ENCODE measurements at places on chromosomes 1 and 21.

DNA sequence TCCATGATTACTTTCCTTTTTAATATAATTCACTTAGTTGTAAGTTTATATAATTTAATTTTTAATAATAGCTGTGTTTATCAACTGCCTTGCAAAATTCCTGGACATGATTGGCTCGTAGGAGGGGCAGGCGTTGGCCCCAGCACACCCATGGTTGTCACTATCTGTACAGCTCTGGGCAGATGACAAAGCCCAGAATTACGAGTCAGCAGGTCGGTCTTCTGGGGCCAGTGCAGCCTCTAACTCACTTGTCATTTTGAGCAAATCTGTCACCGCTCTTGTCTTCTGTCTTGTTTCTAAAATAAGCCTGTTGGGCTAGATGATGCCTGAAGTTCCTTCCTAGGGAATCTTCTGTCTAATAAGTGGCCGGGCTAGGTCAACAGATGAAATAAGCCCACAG, 21.4 kb upstream of the LRRC38 start:
- no peak for DNase-seq

DNA sequence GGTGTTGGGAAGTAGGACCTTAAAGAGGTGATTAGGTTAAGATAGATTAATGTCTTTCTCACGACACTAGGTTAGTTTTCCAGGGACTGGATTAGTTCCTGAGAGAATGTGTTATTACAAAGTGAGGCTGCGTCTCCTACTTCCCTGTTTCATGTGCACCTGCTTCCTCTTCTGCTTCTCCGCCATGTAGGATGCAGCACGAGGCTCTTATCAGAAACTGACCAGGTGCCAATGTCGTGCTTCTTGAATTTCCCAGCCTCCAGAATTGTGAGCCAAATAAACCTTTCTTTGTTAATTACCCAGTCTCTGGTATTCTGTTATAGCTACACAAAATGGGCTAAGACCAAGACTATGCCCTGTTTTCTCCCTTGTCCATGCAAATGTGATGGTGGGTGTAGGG, 152.2 kb upstream of the LMO4 start:
- no peak for DNase-seq

- DNase-seq: no peak
Measured at GRCh38 chr1:101130673-101131072, 105.1 kb upstream of the DPH5 start.

DNA sequence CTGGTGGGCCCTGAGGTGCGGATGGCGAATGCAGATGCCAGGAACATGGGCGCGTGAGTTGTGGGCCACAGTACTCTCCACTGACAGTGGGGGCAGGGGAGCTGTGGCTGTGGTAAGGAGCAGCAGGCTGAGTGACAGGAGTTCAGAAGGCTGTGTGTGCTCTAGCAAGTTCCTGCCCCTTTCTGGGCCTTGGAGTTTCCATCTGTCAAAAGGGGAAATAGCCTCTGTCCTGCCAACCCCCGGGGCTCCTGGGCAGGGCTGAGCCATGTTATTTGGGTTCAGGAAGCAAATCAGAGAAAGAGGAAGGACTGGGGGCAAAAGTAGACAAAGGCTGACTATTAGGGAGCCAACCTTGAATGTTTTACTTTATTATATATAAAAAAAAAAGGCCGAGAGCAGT, 19.5 kb upstream of the MFN2 start:
- no peak for DNase-seq

GRCh38 chr1:30275926-30276764, 447.2 kb downstream of the MATN1 start:
- no peak for DNase-seq

- DNase-seq: peak; percentile 88
Measured at GRCh38 chr1:26336477-26337205, 17.3 kb downstream of the CRYBG2 start.

DNA sequence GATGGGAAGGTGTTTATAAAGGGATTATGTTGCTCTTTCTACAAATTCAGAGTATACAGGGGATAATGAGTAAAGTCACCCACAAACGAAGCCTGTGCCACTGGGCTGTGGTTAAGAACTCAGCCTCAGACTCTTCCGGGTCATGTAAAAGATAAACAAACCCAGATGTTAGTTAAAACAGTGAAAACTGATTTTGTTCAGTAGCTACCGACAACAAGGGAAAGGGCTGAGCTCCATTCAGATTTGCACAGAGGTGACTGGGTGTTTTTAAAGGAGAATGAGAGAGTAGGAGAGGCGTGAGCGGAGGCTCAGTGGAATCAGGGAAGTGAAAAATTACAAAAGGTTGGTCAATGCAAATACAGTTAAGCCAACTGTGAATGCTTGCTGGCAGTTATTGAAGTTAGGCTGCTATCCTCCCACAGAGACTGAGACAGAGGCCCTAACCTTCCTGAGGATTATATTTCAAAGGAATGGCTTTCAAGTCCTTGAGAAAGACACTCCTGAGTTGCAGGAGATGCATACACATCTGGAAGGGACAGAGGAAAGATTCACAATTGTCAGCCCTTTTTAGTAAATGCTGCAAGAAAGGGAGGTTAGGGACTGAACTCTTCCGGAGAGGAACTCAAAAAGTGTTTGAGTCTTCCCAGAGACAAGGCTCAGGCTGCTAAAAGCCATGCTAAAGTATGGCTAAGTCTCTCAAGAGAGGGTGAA, 29.9 kb upstream of the SAMD13 start:
- DNase-seq: no peak

DNA sequence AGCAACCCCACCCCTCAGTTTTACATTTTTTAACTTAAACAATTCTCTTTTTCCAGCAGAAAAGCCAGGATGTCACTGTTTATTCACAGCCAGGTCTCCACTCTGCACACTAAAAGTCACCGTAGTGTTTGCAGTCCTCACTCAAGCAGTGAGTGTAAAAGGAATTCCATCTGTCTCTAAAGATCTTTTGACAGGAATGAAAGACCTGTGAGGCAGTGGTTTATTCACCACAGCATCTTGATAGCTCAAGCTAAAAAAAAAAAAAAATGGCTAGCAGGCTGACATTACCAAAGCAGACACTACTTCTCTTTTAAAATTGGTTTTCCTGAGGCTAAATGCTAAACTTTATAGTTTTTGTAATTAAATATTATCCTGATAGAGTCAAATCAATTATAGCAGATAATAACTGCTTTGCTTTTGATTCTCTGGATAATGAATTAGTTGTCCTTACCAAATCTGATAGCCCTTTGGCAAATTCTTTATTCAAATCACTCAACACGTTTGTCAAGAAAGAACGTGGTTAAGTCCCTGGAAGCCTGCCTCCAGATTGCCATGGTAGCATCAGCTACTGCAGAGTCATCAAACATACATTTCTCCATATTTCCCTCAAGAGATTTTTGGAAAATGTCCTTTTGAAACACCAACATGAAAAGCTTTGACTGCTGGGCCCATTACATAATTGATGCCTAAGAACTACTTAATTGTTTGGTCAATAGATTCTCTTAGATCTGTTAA, 22.2 kb upstream of the SLC5A9 start:
- no peak for DNase-seq

- no peak for DNase-seq
Measured at GRCh38 chr1:97245682-97246081, 524.1 kb downstream of the PTBP2 start.

DNA sequence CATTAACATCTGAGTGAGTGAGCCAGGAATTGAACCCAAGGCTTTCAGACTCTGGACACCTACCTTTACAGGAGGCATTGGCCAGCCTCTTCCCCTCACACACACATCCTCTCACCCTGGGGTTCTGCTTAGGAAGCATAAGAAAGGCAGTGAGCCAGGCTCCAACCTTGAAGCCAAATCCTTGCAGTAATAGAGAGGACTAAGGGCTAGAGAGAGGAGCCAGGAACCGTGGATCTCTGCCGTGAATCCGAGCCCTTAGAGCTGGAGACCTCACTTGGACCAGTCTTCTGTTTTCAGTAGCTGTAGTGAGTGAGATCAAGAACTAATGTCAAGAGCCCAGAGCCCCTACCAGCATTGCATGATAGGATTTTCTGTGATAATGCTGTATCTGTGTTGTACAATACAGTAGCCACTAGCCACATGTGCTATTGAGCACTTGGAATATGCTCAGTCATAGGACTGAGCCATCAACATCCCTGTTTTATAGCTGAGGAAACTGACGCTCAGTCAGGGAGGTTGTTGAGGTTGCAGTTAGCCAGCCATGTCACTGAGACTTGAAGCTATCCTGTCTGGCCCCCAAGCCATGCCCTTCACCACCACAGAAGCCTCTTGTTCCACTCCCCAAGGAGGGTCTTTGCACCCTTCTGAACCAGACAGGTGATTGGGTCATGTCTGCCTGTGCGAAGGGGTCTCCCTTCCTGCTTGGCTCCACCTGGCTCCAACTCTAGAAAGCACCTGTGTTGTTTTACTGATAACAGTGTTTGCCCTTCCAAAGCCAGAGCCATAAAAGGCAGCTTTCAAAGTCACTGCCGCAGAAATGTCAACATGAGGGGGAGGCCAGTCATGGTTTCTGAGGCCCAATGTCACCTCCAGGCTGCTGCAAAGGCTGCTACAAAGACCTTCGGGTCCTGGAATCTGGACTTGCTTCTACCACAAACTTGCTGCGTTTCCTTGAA, 101.1 kb upstream of the JUN start:
- no peak for DNase-seq

GRCh38 chr1:20470194-20470593, 15.8 kb downstream of the CAMK2N1 start:
- no peak for DNase-seq

DNA sequence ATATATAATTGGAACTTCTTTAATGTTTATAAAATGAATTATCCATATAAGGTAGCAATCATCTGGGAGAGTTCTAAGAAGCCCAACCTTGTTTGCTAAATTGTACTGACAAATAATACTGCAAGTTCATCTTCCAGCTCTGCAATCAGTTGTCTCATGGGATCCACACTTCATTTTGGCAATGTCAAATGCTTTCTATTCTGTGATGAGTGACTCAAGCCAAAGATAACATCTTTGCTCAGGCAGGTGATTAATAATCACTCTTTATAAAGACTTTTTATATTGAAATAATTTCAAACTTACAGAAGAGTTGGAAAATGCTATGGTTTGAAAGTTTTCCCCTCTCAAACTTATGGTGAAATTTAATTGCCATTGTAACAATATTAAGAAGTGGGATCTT, 67.2 kb downstream of the SLC44A5 start:
- DNase-seq: no peak

DNA sequence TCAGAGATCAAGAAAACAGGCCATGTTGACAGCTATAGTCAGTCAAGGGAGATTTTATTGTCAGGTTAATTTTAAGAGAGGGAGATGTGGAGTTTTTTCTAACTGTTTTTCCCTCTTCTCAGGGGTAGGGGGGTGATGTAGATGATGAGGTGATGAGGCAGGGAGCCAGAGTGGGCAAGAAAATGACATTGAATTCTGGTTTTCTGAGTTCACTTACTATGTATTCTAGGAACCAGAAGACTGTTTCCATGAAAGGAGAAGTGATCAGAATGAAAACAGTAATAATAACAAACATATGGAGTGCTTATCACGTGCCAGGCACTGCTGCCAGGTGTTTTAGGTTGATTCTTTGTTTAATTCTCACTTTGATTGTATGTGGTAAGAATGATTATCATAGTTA, 40.2 kb downstream of the CASQ2 start:
- DNase-seq: no peak

DNA sequence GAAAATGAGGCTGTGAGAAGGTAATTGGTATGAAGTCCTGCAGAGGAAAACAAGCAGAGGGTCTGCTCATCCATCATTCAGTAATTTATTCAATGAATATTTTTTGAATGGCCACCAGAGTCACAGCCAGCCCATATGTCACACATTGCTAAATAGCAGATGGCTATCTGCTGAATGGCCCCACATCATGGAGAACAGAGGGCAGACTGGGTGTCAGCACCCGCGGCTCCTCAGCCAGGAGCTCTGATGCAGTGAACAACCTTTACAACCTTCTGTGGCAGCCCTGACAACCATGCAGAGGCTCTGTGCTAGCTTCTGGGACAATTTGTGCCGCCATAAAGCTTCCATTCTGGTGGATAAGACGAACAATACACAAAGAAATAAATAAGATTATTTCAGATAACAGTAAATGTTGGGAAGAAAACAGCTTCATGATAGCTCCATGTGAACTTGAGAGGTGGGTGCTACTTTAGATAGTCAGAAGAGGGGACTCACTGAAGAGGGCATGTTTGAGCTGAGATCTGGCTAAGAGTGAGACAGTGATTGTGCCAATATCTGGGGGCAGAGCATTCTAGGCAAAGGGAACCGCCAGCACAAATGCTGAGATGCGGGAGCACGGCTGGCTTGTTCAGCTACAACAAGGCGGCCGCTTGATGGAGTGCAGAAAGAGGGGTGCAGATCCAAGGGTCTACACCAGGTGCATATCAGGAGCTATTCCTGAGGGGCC, 2.8 kb upstream of the C1orf210 start:
- no peak for DNase-seq

- DNase-seq: no peak
Measured at GRCh38 chr1:94284476-94284875, 47.1 kb upstream of the ARHGAP29 start.

- DNase-seq: no peak
Measured at GRCh38 chr1:50949286-50949982, 10.6 kb downstream of the FAF1 start.

DNA sequence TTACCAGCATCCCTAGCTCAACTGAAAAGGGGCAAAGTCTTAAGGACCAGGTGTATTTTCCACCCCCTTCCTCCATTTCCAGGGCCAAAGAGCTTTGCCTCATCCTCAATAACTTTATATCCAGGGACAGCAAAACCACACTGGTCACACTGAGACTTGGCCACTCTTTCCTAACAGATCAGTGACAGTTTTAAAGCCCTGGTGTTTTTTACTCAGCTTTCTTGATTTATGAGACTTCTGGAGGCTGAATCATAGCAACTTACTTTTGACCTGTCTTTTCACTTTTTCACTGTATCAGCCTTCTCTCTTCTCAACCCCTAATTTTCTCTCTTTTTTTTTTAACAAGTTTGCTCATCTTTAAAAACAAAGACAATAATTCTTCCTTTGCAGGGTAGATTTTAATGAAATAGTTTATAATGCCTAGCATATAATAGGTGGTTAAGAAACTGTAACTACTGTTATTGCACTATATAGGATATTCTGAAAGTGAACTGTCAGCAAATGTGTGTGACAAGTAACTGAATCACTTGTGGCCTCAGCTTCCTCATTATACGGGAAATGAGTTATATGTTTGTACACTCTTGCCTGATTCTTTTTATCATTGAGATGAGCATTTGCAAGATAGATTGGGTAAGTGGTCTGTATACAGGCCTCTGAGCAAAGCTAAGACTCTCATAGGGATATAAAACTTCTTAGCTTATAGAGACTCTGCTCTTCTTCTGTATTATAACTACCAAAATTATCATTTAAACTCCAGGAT, 19.7 kb upstream of the DYNLT5 start:
- DNase-seq: no peak

DNA sequence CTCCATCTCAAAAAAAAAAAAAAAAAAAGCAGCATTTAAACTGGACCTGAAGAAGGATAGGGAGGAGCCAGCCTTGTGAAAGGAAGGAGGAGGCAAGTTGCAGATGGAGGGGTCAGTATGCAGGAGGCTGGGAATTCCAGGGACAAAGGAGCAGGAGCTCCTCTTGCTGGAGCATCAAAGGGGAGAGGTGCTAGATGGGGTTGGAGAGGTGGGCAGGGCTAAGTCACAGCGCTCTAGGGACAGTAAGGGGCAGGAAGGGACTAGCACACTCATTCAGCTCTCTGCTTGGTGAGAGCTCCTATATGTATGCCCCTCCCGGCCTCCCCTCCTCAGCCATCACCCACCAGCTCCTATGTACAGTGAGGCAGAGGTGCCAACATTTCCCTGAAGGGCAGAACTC, 26.8 kb downstream of the MAP7D1 start:
- no peak for DNase-seq

GRCh38 chr1:12490532-12491142, 127.4 kb downstream of the DHRS3 start:
- no peak for DNase-seq

All from T-helper 1 cell (primary cell).